NCI-H1694 treated with DMSO at 0.1 percent for 48 hours (cell line): ENCODE measurements at places on chromosomes 1 and 21.

DNA sequence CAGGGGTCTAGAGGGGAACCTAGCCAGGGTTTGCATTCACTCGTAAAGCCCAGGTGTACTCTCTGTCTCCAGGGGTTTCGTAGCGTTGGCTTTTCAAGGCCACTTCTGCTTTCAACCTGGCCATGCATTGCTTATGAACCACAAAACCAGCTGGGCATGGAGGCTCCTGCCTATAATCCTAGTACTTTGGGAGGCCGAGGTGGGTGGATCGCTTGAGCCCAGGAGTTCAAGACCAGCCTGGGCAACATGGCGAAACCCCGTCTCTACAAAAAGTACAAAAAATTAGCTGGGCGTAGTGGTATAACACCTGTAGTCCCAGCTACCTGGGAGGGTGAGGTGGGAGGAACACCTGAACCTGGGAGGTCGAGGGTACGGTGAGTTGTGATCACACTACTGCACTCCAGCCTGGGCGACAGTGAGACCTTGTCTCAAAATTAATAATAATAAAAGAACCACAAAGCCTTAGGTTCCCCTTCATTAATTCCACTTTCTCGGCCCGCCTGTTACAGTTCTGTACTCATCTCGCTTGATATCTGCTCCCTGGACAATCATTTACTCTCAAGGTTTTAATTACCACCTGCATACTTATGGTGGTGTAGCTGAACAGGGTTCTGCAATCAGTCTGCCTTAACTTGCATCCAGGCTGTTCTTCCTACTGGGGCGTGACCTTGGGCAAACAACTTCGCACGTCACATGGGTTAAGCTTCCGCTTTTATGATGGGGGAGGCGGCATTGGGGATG lies 6.1 kb downstream of the SLC16A4 start:
- no peak for DNase-seq

- DNase-seq: no peak
Measured at GRCh38 chr1:244664353-244664752, 11.4 kb downstream of the DESI2 start.

- no peak for DNase-seq
Measured at GRCh38 chr1:163241746-163242145, 39.0 kb upstream of the RGS5 start.

DNA sequence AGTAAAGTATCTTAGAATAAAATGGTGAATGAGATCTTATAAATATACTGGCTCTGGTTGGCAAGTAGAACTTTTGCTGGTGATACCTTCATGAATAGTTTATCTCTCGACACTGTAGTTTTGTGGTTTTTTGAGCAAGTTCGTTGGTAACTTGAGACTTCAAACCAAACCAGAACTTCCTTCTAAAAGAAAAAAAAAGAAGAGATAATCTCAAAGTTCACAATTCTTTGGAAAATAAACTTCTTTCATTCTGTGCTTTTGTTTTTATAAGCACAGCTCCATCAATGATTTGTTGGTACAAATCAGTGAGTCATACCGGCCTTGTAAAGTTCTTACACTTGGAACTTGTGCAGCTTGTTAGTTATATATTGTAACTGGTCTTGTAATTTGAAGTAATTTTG lies 2.3 kb downstream of the HIPK1 start:
- DNase-seq: no peak

DNA sequence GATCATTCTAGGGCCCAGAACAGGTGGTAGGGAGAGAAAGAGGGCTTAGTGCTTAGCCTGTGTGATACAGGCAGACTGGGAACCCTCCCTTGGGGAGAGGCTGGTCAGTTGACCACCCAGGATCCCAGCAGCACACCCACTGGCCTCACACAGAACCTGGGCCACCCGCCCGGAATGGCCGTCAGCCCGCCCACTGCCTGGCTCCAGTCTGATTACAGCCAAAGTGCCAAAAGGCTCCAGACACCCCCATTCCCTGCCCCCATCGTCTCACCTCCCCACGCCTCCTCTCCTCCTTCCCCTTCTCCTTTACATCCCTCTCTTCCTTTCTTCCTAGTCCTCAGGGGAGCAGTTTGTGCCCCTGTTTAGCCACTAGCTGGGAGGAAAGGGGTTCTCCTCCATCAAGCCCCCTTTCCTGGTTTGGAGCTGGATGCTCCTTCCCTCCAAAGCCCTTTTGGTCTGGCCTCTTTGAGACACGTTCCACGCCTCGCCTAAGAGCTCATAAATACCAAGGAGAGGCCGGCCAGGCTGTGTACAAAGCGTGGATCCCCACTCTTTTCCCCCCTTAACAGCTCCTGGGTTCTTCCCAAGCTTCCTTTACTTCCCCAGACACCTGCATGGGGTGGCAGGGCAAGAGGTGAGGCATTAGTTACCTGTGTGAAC lies 4.6 kb upstream of the WNT2B start:
- DNase-seq: no peak

- DNase-seq: no peak
Measured at GRCh38 chr1:66648901-66649595, 103.2 kb upstream of the DYNLT5 start.

- DNase-seq: no peak
Measured at GRCh38 chr1:85001742-85002141, 4.8 kb upstream of the MCOLN2 start.

- DNase-seq: peak; percentile 43
Measured at GRCh38 chr1:10960411-10961299, 51.8 kb upstream of the TARDBP start.

GRCh38 chr1:205287767-205288559 lies 33.6 kb downstream of the NUAK2 start:
- no peak for DNase-seq

GRCh38 chr21:42536601-42537000 lies 22.9 kb downstream of the SLC37A1 start:
- DNase-seq: no peak

GRCh38 chr1:100268202-100268601 lies 2.2 kb downstream of the RTCA start:
- DNase-seq: no peak

DNA sequence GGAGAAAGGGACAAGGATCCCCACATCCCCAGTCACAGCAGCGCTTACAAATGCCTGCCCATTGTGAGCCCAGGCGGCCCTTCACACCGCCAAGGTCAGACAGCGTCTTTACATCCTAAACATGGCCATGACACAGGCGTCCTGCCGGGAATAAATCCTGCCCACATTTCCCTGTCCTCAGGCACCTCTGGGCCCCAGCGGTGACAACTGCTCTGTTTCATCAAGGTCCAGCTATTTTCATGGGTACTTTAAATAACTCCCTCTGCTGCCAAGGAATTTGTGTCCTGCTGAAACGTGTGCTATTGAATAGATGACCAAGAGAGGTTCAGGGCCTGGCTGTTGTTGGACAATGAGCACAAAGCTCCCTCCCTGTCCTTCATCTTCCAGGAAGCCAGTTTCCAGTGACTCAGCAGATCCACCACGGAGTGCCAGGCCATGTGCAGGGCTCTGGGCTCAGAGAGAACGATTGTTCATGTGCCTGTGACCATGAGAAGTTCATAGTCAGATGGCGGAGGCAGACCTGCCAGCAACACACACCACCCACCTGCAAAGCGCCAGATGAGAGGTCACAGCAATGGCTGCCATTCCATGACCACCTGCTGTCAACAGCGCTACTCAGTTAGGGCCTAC lies 195.8 kb downstream of the MATN1 start:
- no peak for DNase-seq

DNA sequence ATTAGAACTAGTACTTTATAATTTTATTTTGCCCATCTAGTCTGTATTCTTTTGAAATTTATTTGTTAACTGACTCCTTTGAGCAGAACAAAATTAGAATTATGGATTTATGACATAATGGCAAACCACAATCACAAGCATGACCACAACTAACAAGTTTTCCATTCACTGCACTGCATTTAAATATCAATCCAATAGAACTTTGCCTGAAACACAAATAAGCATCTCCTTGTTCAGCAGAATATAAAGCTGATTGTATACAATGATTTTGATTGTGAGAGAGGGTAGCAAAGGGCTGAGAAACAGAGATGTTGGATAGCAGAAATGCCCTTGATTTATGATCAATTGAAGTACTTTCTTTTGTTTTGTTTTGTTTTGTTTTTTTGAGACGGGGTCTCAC lies 495.5 kb upstream of the RGS18 start:
- DNase-seq: no peak

DNA sequence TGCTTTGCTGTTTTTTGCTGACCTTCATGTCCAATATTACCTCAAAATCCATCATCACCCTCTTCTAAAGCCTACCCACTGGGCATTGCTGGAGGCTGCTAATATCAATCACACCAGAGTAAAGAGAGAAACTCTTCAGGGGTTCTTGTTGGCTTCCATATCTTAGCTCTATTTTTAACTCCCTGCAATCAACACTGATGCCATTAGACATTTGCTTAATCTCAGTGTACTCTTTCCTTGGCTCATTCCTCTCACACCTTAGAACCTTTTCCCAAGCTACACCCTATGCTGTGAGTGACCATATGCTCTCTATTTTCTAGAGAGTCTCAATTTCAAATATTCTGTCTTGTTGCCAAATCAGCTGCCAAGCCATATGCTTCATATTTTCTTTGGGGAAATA lies 40.6 kb upstream of the RABGAP1L start:
- DNase-seq: peak; percentile 84

- DNase-seq: no peak
Measured at GRCh38 chr1:76587212-76587611, 280.1 kb upstream of the ST6GALNAC5 start.

DNA sequence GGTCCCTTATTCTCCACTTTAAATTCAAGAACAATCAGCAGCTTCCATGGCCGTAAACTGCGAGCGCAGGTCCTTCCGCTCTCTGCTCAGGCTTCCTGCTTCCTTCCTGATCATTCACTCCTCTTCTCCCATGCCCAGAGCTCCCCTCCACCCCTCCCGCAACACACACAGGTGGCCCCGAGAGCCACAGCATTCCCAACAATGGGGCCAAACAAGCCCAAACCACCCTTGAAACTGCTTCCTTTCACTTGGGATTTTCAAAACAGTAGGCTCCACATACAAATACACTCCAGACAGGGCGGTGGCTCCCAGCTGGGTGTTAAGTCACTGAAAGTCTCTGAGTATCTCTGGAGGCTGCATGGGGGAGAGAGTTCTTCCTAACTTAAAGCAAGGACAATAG lies 11.4 kb downstream of the FAM89A start:
- DNase-seq: no peak

- DNase-seq: no peak
Measured at GRCh38 chr1:205988585-205988995, 14.6 kb downstream of the RAB7B start.

GRCh38 chr1:66402194-66402593 lies 131.8 kb upstream of the SGIP1 start:
- DNase-seq: no peak

GRCh38 chr1:23428136-23428905 lies 3.8 kb upstream of the TCEA3 start:
- DNase-seq: no peak

GRCh38 chr21:28943631-28944030 lies 49.0 kb downstream of the LTN1 start:
- no peak for DNase-seq

- no peak for DNase-seq
Measured at GRCh38 chr1:96104506-96104905, 617.1 kb upstream of the PTBP2 start.

DNA sequence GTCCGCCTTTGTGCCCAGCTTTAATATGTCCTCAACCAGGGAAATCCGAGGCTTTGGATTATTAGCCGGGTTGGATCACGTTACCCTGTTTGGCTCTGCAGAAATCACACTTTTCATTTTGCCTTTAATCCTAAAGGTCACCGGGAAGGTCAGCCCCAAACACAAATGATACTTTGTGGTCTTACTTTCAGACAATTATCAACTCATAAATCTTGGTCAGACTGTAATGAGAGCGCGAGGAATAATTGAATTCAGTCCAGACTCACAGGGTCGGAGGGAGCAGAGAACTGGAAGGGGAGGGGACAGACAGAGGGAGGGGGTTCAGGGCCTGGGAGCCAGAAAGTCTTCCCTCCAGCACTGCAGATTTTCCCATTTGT lies 91.7 kb upstream of the NFIA start:
- no peak for DNase-seq

DNA sequence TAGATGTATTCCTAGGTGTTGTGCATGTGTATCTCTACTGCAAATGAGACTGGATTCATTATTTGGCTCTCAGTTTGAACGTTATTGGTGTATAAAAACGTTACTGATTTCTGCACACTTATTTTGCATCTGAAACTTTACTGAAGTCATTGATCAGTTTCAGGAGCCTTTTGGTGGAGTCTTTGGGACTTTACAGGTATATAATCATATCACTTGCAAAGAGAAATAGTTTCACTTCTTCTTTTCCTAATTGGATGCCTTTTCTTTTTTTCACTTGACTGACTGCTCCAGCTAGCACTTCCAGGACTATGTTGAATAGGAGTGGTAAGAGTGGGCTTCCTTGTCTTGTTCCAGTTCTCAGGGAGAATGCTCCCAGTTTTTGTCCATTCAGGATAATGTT lies 252.2 kb downstream of the SMYD3 start:
- DNase-seq: no peak
